Cerebellar nuclear complex (tissue), 1 donor: ENCODE measurements at places on chromosomes 6 and 20.

GRCh38 chr6:34746104-34746846, 11.0 kb upstream of the SNRPC start:
- DNase-seq, result no peak

DNA sequence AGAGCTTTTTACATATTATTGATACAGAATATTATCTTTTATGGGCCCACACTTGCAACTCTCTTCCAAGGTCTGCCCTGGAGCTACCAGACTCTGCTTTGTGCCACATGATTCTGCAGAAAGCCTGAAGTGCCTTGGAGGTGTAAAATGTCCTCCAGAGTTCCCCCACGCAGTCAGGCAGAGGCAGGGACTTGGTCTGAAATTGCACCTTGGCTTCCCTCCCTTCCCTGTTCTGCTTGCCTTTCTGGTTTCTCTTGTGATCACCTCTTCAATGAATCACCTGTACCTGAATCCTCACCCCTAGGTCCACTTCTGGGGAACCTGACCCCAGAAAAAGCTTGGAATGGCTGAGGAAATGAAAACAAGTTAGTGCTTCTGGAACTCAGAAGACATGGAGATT, 43.0 kb upstream of the TGM2 start:
- DNase-seq, result no peak

- DNase-seq, result no peak
Measured at GRCh38 chr6:35248300-35248699, 11.2 kb upstream of the ZNF76 start.

GRCh38 chr20:584161-584970, 25.7 kb downstream of the TCF15 start:
- DNase-seq, result no peak

DNA sequence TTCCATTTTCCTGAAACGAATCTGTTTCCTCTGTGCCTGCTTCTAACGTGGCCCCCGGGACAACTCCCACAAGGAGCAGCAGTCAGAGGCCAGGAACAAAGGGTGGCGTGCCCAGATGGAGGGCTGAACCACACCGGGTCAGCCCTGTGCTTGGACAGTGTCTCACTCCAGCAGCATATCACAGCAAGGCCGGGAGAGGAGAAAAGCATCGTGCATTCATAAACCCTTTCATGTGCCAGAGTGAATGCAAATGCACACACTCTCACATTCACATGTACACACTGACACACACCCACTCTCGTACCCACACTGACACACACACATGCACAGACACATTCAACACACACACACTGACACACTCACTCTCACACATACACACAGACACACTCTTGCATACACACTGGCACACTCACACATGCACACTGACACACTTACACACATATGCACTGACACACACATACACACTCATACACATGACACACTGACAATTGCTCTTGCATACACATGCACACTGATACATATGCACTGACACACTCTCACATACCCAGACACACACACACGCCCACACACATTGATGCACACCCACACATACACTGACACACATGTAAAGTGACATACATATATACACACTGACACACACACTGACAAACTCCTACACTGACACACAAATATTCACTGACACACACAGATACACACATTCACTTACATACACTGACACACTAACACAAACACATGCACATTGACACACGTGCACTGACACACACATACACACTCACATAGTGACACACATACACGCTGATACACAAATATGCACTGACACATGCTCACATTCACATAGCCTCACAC, 237.0 kb downstream of the LRFN2 start:
- no peak for DNase-seq

DNA sequence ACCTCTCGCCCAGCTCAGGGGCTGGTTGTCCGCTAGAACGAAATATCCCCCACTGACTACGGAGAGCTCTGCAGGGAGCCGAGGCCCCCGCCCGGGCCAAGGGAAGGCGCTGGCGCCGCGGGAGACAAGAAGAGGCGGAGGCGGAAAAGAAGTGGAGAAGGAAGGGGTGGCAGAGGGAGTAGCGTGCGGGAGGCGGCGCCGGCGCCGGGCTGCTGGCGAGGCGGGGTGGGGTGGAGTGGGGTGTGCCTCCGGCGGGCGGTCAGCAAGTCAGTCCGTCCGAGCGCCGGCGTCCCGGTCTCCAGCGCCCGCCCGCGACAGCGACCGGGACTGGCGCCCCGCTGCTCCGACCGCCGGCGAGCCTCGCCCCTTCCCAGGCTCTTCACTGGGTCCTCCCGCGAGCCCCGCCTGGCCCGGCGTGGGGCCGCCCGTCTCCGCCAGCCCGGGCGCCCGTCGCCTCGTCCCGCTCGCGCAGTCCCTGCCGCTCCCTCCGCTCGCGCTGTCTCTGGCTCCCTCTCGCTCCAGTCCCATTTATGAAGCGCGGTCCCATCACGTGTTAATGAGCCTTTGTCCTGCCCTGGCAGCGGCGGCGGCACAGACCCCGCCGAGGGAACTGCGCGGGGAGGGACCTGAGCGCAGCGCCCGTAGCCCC, at the start of gene CNR1:
Gene CNR1 (minus strand): TSS at position 504 of the 649 bp plus-strand sequence. CDS start 21,073 bp downstream, outside the sequence.
- no peak for DNase-seq

DNA sequence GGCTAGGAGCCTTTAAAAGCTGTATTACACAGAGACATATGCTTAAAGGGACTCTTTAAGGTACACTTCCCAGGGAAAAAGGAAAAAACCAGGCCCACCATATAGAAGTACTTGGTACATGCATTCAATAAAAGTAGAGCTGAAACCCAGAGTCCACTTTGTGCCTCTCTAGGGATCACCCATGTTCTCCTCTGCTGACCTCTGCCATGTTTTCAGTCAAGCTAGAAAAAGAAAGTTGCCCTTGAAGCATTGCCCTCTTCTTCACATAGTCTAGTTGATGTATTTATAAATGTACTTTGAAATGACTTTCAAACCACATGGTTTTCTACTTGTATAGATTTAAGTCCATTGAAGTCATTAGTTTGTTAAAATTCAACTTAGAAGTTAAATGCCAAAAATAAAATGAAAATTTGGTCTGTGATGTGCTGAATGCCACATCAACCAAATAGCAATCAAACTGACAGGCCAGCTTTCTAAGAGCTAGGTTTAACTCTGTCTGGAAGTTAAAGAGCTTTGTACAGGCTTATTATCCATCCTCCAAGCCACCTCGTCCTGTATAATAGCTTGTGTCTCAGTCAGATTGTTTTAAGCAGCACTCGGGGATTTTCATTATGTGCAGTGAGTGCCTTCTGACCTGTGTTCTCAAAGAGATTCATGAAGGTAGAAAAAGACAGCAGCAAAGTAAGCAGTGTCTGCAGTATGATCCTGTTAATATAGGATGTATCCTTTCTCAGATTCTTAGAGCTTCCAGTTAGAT, 238.6 kb upstream of the PLN start:
- no peak for DNase-seq

DNA sequence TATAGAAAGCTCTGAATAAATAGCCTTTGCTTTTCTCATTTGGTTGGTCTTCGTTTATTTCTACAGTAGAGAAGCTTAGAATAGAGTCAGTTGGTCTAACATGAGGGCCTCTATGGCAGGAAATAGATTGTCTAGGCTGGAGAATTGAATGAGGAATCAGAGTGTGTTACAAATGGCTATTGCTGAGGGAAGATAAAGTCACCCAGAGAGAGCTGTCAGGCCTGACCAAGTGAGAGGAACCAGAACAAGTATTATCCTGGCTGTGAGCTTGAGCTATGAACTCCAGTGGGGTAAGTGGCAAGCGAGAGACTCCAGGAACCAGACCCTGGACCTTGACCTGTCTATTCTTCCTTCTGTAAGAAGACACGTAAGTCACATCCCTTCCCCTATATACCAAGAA, 353.1 kb downstream of the CD83 start:
- DNase-seq, result no peak

GRCh38 chr20:17848249-17849048, 120.1 kb downstream of the SNX5 start:
- DNase-seq, result no peak

- DNase-seq, result no peak
Measured at GRCh38 chr6:166767230-166767629, 140.2 kb upstream of the RPS6KA2 start.

DNA sequence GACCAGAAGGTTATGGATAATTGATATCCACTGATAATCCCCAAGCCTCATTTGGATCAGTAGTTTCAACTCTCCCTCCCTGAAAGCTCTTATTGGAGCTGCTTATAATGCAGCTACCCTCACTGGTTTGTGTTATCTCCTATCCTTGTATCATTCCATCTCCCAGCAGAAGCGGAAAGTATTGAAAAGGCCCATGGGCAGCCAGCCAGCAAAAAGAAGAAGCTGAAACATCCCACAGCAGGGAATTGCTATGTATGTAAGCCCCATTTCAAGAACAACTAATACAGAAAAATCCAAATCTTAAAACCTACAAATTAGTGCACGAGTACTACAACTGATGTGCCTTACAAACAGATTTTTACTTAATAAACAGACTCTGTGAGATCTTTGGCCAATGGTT, 269.0 kb upstream of the ECI2 start:
- DNase-seq, result no peak

- DNase-seq, result no peak
Measured at GRCh38 chr20:24991897-24992486, 559 bp downstream of the APMAP start.

DNA sequence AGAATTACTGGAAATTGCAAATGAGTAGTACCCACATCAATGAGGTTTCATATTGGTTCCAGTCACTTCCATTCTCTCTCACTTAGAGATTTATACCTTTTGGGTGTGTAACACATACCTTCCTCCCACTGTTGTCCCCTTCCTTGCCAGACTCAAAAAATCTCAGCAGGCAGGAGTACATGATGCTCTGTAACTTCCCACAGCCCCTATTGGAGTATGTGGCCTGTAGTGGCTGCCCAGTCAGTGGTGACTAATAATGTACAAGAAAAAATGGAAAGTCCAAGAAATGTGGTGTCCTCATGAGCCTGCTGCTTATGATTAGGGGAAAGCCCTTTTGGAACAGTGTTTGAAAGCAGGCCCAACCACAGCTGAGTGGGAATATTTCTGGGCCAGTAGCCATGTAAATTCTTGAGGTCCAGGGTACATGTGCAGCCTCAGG, 312.0 kb downstream of the ZFAND3 start:
- no peak for DNase-seq

- no peak for DNase-seq
Measured at GRCh38 chr6:137907170-137907569, 40.1 kb downstream of the TNFAIP3 start.

- DNase-seq, result no peak
Measured at GRCh38 chr20:14415467-14415866, 78.1 kb upstream of the FLRT3 start.

DNA sequence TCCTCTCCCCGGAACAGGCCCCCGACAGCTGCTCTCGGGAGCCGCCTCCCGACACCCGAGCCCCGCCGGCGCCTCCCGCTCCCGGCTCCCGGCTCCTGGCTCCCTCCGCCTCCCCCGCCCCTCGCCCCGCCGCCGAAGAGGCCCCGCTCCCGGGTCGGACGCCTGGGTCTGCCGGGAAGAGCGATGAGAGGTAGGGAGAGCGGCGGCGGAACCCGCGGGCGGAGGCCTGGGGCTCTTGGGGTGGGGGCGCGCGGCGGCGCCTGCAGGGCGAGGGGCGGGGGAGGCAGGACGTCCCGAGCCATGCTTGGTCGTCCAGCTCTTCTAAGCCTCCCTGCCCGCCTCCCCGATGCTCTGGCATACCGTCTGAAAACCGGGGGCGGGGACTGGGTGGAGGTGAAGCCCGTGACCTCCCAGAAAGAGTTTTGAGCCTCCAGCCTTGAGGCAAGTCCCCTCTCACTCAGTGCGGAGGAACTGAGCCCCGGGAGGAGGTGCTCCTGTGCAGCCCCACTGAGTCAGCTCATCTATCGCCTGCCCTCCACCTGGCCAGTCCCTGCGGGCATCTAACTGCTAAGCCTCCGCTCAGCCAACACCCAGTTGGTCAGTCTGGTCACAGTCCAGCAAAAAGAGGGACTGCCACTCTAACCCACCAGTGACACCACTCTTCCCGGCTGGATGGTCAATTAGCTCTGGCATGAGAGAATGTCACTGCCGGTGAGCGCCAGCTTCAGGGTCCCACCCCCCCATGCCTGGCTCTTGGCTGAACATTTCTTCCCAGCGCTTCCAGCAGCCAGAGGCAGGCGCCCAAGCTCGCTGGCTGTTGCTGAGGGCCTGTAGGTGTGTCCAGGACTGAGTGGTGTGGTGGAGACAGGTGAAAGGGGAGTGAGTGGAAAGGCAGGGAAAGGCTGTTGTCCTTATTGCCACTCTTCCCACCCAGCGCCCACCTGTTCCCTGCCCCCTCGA, 482 bp downstream of the DDR1 start:
- no peak for DNase-seq

GRCh38 chr6:131688286-131688685, 12.9 kb downstream of the OR2A4 start:
- no peak for DNase-seq

DNA sequence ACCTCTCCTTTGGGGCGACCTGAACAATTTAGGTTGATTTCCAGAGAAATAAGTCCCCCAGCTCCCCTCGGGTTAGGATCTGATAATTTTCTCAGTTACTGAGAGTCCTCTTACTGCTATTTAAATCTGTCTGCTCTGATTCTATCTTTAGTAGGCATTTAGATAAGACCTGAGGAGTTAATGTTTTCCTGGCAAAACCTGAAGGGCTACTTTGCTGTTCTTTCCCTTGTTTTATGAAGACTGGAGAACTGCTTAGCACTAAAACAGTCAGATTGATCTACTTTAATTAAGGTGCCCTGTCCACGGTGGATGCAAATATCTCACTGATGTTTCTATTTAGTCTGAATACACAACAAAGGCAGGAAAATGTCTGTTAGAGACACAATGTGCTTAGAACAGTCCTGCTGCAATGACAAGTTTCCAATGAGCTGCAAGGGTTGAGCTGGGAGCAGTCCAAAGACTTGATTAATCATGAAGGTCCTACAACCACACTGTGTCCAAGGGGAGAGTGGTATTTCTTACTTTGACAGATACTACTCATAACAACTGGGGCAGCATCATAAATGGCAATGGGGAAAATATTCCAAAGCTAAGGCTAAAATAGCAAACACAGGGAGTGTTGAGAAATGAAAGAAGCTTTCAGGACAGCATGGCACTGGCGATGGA, 15.7 kb downstream of the ADTRP start:
- no peak for DNase-seq

- DNase-seq, result no peak
Measured at GRCh38 chr6:127206531-127207095, 60.1 kb upstream of the RNF146 start.

GRCh38 chr6:144646093-144647056, 361.2 kb downstream of the UTRN start:
- DNase-seq, result no peak

DNA sequence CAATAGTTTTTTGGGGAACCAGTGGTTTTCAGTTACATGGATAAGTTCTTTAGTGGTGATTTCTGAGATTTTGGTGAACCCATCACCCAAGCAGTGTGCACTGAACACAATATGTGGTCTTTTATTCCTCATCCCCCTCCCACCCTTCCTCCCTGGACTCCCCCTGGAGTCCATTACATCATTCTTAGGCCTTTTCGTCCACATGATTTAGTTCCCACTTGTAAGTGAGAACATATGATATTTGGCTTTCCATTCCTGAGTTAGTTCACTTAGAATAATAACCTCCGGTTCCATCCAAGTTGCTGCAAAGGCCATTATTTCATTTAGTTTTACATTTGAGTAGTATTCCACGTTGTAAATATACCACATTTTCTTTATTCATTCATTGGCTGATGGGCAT, 28.3 kb downstream of the RPP40 start:
- DNase-seq, result no peak
